IMR-90 (cell line): ENCODE measurements at places on chromosomes 4 and X. TPM values are rescaled to one million over a fixed set of nuclear protein-coding genes. Genes with fewer than 3 reads are reported as not detected.

DNA sequence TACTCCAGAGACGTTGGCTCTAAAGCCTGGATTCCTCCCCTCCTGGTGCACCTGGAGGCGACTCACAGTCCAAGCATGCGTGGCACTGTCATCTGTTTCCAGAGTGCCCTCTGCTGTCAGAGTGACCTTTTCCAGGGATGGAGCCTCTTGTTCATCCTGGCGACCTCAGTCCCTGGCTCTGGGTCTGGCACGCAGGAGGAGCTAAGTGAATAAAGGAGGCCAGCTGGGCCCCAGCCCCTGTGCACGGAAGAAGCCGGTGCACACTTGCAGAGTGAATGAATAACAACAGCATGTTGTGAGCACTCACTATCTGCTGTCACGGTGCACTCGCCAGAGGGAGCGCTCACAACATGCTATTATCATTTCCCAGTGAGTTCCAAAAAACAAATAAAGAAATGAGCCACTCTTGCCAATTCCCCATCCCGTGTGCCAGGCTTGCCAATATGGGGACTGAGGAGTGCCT is 27.8 kb upstream of the PSAPL1 start:
- peak; percentile 2 for DNase-seq

GRCh38 chr4:100695871-100696270 is 178.0 kb upstream of the EMCN start:
- no peak for DNase-seq

GRCh38 chr4:98509721-98510120 is 148.7 kb downstream of the TSPAN5 start:
- no peak for DNase-seq

- DNase-seq: no peak
Measured at GRCh38 chr4:71784569-71785197, 804 bp upstream of the GC start.

DNA sequence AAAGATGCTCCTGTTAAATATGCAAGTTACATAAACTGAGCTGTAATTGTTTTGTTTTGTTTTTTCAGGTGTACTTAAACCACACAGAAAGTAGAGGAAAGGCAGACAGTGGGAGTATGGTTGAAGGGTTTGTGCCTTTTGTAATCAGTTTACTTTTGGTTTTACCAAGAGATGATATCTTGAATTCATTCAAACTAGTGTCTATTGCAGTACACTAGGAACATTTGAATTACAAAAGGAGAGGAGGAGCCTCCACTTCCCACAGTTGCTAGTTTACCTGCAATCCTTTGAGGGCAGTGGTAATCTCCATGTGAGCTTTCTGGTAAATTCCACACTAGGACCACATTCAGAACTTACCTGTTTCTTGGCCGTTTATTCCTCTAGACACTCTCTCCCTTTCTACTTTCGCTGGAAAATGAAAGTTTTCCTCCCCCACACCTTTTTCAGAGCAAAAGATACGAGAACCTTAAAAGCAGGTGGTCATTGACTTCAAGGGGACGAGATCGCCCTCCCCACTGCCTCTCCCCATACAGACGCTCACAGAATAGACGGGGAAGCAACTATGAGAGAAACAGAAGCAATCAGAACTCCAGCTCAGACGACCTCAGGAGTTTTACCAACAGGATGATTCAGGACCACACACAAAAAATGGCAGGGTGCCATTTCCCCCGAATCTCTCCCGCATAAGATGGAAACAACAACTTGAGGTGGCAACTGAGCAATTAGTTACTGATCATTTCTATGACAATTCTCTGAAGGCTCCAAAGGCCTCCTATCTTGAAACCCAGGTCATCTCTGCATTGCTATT is 3.3 kb downstream of the RBM47 start:
- DNase-seq: peak; percentile 29

DNA sequence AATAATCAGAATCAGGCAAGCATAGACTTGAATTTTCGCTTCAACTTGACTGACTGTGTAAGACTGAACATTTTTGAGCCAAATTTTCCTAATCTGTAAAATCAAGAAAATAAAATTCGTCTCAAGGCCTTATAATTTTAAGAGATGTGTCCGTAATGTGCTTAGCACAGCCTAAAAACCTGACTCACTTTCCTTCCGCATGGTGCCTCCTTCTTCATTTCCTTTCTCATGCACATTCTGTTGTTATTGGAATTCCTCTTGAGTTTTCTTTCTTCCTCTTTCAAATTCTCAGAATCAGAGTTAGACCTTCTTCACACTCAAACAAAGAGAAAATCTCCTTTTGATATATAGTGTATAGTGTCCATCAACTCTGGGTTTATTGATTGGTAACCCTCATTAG is 208.9 kb upstream of the SLIT2 start:
- DNase-seq: no peak

Gene GATA1
- total RNA-seq: not detected in 2 replicates

DNA sequence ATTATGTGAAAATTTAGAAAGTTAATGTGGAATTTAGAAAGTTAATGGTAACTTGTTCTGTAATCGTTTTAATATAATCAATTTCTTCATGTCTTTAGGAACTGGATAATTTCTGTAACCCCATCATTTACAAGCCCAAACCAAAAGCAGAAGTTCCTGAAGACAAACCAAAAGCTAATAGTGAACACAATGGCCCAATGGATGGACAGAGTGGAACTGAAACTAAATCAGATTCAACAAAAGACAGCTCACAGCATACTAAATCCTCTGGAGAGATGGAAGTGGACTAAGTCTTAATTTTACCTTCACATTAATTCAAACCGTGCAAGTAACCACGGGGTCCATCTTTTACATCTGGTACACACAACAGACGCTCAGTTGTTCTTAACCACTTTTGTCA is 48.1 kb upstream of the PLK4 start:
- no peak for DNase-seq
